SHP77 (cell line): ENCODE measurements at places on chromosomes 11 and 22.

DNA sequence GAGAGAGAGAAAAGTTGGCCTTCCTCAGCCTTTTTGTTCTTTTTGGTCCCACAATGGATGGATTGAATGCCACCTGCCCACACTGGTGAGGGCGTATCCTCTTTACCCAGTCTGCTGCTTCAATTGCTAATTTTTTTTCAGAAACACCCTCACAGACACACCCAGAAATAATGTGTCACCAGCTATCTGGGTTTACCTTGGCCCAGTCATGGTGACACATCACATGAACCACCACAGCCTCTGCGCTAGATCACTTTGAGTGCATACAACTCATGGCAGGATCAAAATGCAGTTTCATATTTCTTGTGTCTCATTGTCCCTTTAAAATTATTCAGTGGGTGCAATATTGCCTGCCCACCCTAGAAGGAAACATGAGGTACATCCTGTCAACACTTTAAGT is 63.3 kb downstream of the ADAMTS15 start:
- DNase-seq = no peak

- no peak for DNase-seq
These were observed 98.6 kb downstream of the KIF18A start for GRCh38 chr11:28009388-28009787.

DNA sequence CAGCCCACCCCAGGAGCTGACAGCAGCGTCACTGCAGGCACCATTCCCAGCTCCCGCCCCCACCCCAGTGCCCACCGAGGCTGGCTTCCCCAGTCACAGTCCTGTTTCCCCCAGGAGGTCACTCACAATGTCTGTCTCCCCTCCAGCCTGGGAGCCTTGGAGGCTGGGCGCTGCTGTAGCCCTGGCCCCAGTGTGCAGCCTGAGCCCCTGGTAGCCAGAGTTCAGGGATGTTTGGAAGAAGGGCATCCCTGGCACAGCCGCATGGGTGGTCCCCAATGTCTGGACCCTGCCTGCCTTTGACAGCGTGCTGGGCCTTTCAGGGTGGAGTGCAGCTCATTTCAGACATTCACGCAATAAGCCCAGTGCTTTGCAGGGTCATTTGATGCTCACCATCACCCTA is 4.3 kb downstream of the CAPN5 start:
- DNase-seq = no peak

DNA sequence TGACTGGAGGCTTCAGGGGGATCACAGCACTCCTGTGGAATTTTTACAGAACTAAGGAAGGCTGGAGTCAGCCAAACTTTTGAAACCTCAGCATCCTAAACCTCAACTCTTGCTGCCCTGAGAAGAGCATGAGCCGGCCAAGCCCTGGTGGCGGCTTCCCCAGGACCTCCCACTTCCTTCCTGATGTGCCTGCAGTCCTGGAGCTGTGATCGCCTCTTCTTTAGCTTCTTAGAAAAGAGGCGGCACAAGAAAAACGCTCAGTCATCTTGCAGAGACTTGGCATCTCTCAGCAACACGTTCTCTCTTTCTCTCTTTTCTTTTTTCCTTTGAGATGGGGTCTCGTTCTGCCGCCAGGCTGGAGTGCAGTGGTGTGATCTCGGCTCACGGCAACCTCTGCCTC is 40.4 kb upstream of the AMPD3 start:
- no peak for DNase-seq

GRCh38 chr22:23233752-23234408 is 53.6 kb downstream of the BCR start:
- no peak for DNase-seq
